ENCODE measurements at places on chromosomes 4 and X.

DNA sequence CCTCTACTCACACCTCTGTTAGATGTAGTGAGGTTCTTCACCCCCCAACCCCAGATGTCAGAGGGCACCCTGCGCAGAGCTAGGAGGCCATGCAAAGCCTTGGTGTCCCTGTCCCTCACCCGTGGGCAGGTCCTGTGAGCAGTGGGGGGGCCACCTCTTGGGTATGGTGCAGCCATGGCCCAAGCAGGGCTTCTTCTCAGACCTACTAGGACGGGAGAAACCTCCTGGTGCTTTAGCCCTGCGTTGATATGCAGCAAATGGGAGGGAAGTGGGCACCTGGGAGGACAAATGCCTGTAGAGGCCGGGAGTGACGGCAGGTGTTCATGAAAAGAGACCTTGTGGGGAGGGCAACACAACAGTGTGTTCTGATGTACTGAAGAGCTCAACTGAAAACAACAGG, 38.5 kb upstream of the MSANTD1 start:
- no peak for DNase-seq

DNA sequence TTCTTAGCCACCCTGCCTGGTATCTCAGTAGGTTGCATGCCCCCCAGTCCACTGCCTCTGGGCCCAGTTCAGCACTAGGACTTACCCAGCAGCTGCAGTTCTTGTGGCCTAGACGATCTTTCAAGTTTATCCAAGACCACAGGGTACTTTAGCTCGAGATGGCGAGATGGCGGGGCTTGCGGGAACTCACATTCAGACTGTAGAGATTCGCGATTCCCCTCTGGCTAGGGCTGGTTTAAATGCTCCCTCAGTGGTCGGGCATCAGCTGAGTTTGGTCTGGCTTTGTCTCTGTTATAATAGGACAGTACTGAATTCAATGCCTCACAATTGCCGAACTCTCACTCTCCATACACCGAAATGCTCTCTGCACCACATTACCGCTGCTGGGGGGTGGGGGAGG, 18.4 kb upstream of the RFC1 start:
- DNase-seq, result no peak

- DNase-seq, result no peak
Measured at GRCh38 chrX:19564606-19565005, 49.3 kb upstream of the MAP3K15 start.

DNA sequence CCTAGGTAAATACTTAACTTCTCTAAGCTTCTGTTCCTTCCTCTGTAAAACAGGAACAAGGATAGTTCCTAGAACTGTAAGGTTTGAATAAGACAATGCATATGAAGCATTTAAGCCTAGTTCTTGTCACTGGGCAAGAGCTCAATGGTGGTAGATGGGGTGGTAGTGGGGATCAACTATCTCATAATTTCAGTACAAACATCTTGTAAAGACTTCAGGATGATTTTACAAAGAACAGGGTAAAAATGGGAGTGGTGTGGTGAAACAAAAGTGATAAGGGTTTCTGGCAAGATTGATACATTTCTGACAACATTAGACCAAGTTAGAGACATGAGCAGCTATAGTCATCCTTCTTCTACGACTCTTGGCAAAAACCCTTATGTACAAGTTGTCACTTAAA, 137.8 kb downstream of the SCFD2 start:
- no peak for DNase-seq

DNA sequence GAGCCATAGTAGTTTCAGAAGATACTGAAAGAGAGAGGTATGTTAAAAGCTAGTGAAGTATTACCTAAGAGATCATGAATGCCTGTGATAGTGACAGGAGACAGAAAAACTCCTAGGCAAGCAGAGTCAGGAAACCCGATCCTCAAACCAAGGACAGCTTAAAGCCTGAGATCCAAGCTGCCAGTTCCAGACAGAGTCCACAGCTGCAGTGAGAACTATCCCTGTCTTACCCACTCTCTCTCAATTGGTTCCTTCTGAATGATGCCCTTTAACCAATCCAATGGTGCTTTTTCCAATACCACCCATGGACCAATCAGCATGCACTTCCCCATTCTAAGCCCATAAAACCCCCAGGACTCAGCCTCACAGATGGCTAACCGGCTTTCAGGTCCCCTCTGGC, 90.4 kb upstream of the PCDH10 start:
- no peak for DNase-seq

DNA sequence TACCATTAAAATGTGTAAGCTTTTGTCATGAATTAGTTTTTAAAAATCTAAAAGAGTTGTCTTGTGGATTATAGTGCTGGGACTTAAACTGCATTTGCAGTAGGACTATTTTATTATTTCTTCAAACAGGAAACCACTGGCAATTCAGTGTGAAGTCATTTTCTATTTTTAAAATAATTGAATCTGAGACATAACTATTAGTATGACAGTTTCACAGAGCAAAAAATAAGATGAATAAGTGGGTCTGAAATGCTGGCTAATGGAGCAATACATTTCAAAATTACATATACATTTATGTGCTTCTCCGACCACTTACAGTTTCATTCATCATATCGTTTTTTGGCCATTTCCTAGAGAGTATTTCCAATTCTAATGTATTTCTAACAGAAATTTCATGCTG, 75.3 kb upstream of the RAPGEF2 start:
- no peak for DNase-seq

DNA sequence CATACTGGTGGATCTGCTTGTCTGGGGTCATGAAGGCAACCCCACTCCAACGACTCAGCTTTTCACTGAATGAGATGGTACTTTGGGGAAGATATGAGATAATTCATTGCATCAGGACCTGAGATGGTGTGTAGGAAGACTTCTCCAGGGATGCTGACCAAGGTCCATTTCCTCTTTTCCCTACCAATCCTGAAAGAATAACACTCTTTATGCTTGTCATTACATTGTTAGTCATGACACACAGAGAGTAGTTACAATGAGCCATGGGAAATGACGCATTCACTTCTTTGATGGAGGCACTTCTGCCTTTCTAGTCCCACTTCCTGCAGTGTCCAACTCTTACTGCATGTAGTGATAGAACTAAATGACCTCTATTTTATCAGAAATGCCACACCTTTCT, 58.6 kb downstream of the AREG start:
- DNase-seq, result no peak

GRCh38 chr4:27398631-27399310, 538.1 kb downstream of the STIM2 start:
- DNase-seq, result no peak

- no peak for DNase-seq
Measured at GRCh38 chrX:130654409-130654950, 248.5 kb downstream of the ENOX2 start.

GRCh38 chr4:4758681-4759080, 100.8 kb upstream of the MSX1 start:
- DNase-seq, result no peak

DNA sequence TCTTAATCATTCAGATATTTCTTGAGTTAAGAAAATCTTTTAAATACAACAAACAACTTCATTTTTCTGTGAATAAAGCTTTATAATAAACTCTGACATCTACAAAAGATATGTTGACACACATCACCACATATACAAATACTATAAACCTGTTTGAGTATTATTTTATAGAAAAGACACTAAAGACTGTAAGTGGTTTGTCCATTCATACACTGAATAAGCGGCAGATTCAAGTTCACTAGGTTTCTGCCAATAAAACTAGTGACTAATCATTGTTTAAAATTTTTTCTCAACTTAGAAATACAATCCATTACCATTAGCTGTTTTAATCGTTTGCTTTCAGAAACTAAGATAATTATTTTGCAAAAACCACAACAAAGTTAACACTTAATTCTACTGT, 1900.0 kb downstream of the C4orf33 start:
- DNase-seq, result no peak

DNA sequence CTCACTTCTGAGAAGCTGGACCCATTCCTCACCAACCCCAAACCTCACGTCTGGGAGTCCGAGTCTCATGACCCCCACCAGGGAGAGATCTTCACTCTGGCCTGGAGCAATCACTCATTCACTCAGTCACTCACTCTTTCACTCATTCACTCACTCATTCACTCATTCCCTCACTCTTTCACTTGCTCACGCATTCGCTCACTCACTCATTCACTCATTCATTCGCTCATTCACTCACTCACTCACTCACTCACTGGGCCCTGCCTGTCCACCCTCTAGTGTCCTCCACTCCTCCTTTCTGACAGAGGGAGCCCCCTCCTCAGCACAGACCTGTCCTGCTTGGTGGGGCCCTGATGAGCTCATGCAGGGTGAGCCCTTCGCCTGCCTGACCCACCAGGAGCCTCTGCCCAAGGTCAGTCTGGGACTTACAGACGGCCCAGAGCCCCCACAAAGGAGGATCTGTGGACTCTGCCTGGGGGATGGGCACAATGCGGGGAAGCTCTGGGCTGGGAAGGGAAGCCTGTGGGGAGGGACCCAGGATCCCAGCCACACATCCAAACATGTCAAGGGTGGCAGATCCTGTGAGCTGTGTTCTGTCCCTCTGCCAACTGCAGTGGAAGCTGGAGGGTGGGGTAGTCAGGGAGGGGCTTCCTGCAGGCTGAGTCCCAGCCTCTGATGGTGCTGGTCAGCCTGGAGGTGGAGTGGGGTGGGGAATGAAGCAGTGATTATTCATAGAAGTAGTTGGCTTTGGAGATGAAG, 18.5 kb downstream of the CPZ start:
- no peak for DNase-seq

GRCh38 chrX:115521741-115522140, 39.2 kb upstream of the PLS3 start:
- DNase-seq, result no peak

GRCh38 chr4:73019462-73020047, 50.0 kb downstream of the COX18 start:
- no peak for DNase-seq

DNA sequence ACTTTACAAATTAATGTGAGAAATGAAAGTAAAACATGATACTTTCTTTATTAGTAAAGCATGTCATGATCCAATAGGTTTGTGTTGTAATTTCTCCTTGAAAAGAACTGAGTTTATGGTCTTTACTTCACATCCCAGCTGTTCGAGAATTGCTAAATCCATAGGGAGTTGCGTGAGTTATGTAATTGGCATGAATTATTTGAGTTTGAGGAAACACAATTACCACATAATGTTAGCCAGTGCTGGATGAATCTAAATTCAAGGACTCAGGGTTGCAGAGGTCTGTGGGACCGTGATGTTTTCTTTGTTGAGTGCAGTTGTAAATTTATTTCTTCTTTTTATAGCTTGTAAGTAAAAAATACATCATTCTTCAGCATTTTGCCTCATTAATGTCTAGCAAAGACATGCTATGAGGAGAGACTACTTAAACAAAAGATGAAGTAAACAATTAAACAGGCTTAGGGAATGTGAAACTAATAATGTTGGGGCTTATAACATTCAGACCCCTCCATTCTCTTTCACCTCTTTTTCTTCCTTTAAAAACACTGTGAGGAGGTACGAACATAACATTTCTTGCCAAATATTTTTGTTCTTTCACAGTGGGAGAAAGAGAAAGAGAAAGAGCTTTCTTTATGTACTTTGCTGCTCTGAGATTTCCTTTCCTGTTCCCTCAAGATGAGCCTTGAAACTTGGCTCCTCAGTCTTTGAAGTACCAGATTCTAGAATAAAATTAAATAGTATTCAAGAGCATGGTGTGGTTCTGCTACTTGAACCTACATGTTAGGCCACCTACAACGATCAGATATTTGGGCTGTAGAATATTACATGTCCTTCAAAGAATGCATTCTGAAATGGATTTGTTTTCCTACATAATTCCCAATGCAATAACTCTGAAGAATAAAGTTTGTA, 159.6 kb upstream of the ANK2 start:
- DNase-seq, result no peak

DNA sequence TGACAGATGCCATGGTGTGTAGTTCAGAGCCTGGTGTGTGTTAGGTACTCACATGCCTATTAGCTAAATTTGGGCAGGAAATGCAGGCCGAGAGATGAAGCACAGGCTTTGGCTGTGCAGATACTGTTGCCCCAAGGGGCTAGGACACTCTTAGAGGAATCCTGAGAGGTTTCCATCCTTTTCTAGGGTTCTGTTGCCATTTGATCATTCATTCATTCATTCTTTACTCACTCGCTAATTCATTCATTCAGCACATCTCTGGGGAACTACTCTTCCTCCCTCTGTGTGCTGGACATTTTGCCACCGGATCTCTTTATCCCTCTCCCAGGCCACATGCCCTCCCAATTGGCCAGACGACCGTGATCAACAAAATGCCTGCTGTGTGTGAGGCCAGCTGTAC, 43.9 kb upstream of the NSG1 start:
- no peak for DNase-seq

DNA sequence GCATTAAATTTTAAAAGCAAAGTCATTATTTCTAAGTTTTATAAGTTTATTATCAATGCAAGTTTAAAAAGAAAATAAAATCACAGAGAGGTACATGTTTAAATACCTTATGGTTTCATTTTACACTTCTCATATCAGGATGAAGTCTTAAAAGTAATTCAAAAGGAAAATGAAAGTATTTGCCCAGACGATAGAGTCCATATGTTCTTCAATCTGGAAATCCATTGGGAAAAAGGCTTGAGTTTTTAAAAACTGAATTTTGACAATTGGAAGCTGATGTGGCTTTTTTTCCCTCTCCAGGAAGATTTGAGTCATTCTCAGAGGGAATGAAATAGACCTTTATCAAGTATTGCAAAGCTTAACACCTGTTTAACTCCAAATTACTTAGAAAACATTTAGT, 37.1 kb downstream of the MAB21L2 start:
- no peak for DNase-seq

GRCh38 chr4:17817027-17817426, 6.2 kb downstream of the NCAPG start:
- DNase-seq, result no peak

GRCh38 chrX:118521435-118521834, 25.8 kb downstream of the DOCK11 start:
- no peak for DNase-seq

- DNase-seq, result no peak
Measured at GRCh38 chr4:109041463-109042360, 260.7 kb downstream of the COL25A1 start.

DNA sequence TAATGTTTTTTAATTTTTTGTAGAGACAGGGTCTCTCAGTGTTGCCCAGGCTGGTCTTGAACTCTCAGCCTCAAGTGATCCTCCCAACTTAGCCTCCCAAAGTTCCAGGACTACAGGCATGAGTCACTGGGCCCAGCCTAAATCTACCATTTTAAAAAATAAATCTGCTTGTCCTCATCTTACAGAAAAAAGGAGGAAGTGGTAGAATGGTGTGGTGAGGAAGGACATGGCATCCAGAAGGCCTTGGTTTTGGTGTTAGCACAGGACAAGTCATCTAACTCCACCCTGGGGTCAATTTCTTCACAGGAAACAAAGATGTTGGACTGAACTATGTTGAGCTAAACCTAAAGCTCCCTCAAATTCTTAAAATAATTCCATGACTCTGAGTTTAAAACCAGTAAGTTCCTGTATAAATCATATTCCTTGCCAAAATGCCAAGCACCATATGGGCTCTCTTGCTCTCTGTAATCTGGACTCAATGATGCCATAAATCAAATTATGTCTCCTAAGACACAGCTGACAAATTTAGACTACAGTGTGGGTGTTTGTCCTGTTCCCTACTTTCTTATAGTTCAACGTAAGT, 253.9 kb upstream of the NOCT start:
- no peak for DNase-seq

Measured in activated CD4-positive, CD25-positive, alpha-beta regulatory T cell (primary cell).